NCI-H2029 treated with DMSO at 0.1 percent for 48 hours (cell line): ENCODE measurements at places on chromosomes 4 and X.
A peak's percentile ranks its signal among the peaks of the same experiment; 100 is the strongest.

DNA sequence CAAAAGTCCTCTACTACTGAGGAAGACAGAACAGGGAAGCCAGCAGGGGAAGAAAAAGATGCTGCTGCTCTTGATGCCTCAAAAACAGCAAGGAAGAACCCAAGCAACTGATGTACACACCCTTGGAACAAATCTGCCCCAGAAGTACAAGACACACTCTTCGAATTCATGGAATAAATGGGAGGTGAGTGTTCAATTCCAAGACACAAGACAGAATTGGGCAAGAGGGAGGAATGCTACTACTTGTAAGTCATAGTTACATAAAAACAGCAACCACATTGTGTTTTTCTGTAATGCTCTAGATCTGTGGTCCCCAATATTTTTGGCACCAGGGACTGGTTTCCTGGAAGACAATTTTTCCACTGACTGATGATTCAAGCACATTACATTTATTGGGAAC lies 58.0 kb upstream of the H2AZ1 start:
- no peak for DNase-seq

- no peak for DNase-seq
Measured at GRCh38 chr4:114495471-114495928, 103.1 kb upstream of the UGT8 start.

GRCh38 chr4:177239477-177239876 lies 70.2 kb upstream of the NEIL3 start:
- DNase-seq = no peak

DNA sequence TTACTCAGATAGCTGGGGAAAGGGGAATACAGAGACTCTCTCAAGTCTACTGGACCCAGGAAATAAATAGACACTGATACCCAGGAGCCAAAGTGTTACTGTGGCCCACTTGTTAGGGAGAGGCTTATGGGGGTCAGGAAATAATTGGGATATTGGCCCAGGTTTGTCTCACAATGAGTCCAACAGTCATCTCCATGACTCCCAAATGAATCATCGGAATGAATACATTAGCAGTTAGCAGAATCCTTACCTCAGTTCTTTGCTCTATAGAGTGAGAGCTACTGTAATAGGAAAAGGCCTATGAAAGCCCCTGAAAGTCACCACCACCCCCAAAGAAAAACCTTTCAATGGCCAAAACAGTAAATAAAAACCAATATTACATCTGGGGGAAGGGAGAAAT lies 42.4 kb upstream of the ARHGEF6 start:
- DNase-seq = no peak

GRCh38 chrX:103517246-103517645 lies 2.0 kb downstream of the RAB40A start:
- no peak for DNase-seq

DNA sequence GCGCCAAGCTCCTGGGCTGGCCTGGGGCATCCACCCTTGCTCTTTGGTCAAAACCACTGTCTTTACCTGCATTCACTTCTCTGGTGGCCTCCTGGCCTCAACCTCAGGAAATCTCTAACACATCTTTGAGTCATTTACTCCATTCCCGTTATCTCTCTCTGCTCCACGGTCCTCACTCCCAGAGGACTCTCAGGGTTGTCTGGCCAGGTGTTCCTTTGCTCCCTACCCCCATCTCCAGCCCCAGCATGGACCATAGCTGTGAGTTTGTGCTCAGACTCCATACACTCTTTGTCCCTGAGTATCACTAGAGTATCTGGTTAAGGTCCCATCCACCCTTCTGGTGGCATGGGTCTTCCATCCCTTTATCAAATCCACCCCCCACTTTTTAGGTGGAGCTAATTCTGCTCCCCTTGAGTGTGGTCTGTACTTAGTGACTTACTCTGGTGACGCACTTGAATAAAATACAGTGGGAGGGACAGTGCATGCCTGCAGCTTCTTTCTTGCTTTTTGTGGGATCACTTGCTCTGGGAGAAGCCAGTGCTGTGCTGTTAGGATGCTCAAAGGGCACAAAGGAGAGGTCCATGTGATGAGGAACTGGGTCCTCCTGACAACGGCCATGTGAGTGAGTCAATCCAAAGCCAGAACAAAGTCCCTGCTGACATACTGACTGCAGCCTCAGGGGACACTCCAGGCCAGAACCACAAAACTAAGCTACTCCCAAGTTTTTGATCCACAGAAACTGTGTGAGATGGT lies 44.3 kb downstream of the IGFBP7 start:
- DNase-seq = no peak

DNA sequence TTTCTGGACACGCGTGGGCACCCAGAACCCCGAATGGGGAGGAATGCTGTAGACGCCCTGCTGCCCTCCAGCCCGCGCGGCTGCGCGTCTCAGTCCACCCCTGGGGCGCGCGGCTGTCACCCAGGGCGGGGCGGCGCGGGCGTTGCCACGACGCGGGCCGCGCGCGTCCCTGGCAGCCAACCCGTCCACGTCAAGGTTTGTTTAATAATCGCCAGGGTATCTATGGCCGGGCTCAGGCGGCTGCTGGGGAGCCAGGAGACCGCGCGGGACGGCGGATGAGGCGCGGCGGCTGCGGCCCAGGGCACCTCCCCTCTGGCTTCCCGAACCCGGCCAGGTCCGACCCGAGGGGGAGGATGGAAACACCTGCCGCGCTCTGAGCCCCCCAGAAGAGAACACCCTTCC lies at the start of gene SPATA18:
TSS of gene SPATA18 (plus strand) at position 92 of the 402 bp plus-strand sequence. CDS start 401 bp downstream, outside the sequence.
- no peak for DNase-seq

DNA sequence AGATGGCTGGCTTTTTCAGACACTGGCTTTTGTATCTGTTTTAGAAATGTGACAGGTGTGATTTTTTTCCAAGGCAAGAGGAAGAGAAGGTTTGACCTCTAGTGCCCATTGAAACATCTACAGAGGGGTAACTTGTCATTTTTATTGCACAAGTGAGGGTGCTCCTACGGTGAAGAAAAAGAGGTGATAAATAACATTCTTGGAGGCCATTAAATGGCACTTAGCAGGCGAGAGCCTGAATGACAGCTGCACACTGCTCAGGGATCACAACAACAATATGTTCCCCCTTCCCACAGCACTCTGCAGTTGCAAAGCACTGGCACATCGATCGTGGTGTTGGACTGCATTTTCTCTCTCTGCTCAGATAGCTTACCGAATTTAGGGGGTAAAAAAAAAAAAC lies 22.9 kb downstream of the FAM184B start:
- DNase-seq = no peak

DNA sequence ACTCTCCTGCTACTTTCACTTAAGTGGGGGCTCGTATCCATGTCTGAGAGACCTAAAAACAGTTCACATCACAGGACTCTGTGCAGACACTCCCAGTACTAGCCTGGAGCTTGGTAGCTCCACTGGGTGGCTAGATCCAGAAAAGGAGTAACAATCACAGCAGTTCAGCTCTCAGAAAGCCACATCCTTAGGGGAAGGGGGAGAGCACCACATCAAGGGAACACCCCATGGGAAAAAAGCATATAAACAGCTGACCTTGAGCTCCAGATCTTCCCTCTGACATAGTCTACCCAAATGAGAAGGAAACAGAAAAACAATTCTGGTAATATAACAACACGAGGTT lies 175.8 kb downstream of the FAM13A start:
- DNase-seq = no peak

- no peak for DNase-seq
Measured at GRCh38 chrX:110804446-110804845, 8.8 kb upstream of the CHRDL1 start.

DNA sequence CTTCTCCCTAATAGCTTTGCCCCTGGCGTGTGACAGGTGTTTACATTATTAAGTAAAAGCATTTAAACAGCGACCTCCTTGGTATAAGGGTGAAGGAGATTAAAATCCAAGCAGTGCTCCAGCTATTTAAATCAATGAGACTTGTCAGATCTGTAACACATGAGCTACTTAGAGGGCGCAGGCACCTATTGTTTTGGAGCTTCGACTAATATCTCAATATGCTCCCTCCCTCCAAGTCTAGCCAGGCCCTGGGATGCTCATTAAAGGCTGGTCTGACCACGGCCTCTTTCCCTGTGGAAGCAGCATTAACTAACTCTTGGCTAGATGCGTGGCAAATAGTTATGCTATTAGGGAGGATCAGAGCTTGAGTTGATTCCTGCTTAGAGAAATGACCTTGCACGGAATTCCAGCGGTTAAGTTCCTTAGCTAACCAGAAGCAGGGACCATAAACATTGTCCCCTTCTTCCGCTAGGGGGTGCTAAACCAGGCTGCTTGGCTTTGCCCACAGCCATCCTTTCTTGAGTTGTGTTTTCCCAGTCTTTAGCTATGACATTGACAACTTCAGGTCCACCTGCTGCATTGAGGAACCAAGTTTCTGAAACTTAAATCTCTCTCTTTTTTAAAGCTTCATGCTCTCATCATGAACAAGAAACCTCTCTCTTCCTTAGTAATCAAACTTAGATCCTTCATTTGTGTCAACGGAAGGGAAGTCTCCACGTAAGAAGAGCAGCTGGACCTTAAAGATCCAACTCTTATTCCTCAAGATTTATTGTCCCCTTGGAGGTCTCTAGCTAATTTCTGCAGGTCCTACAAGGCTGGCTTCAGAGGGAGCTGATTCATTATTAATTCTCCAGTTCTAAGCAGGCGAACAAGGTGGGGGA lies 80.7 kb upstream of the IGFBP7 start:
- no peak for DNase-seq

DNA sequence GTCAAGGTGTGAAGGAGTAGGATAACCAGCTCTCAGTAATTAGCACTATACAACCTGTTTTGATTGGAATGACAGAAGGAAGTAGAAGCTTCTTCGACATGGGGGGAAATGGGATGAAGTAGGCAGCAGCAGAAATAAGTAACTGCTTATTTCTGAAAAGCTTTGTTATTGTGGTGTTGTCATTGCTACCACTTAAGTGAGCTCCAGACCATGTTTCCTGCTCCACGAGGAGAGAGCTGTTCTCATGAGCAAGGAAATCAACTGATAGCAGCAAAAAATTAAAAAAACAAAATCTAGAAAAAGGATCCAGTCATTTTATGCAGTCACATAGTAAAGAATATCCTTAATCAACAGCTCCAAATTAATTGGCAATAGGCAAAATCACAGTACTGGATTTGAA lies 106.1 kb upstream of the TLL1 start:
- DNase-seq = peak; percentile 23

GRCh38 chr4:912548-913279 lies 19.4 kb downstream of the GAK start:
- DNase-seq = no peak

- no peak for DNase-seq
Measured at GRCh38 chr4:170671171-170671570, 581.4 kb upstream of the AADAT start.

GRCh38 chrX:9656277-9656676 lies 109.4 kb downstream of the GPR143 start:
- DNase-seq = no peak

- peak; percentile 39 for DNase-seq
Measured at GRCh38 chr4:22389240-22389870, 126.5 kb downstream of the ADGRA3 start.

DNA sequence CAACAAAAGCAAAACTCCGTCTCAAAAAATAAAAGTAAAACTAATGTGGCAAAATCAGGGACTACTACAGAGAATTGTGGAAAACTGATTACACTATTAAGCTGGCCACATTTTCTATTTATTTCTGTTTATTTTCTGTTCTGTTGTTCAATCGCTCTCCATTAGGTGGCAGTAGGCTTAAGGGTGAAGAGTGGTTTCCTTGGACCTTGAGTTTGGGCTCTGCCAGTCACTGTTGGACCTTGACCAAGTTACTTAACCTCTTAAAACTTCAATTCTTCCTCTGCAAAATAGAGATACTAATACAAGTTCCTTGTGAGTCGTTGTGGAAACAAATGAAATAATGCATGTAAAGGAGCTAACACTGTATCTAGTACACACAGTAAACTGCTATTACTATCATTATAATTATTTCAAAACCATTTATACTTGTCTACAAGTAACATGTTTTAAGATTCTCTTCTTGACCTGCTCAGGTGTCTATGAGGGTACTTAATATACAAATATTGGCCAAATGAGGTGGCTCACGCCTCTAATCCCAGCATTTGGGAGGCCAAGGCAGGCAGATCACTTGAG lies 15.2 kb downstream of the HSD17B11 start:
- DNase-seq = peak; percentile 24

DNA sequence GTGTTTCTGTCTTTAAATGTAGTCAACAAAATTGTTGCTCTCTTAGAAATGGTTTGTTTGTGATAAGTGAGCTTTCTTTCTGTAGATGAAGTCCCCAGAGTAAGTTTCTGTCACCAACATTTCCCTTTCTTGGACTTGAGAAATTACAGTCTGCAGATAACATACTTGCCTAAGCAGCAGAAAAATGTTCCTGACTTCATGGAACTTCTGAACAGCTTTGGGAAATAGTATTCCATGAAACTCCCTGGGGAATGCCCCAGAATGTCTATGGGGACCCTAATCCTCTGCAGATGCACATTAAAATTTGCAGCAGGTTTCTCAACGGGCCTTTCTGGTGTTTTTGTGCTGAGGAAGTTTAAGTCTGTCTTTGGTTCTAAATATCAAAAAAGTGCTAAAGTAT lies 38.6 kb upstream of the NEIL3 start:
- no peak for DNase-seq

DNA sequence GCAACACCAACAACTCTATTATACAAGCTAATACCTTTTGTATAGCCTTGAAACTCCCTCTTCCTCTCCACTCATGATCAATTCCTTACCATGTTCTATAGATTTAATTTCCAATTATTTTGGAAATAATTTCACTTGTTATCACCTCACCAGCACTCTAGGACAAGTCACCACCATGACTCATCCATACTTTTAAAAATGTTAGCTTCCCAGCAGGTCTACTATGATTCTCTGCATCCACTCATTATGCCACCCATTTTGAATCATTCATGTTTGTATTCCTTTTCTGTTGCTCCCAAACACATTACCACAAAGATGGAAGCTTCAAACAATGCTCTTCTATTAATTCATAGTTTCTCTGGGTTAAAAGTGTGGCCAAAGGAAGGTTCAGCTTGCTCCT lies 469.6 kb downstream of the PDGFC start:
- DNase-seq = no peak

DNA sequence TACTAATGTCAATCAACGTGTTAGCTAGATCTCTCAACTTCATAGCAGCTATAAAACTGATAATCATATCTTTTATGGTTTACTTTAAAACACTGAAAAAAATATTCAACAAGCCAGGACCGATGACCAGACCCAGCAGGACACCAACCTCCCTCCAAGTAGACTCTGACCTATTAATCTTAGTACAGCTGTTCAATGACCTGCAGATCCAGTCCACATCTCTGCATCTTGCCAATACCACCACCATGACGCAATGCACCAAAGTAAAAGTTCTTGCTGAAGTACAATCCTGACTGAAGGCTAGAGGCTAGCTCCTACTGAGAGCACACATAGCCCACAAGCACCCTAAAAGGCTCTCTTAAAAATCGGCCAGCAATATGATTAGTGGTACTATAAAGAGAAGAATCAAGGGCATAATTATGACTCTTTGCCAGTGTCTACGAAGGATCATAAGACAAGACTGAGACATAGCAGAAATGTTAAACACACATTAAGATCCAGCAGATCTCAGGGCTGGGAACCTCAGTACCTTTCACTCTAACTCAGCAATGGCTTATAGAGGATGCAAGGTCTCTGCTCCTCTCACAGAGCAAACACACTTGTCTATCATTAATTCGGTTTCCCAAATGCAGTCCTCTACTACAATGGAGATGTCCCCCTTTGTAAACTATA lies 7.6 kb downstream of the MED14 start:
- no peak for DNase-seq
